ENCODE measurements at places on chromosomes 5 and 9. TPM values are rescaled to one million over a fixed set of nuclear protein-coding genes. Genes with fewer than 3 reads are reported as not detected.

Gene BARHL1
- total RNA-seq = not detected

Gene GPX8
- total RNA-seq = 133 TPM

Gene ZMYND19
- total RNA-seq = 18.0 TPM

Gene COL23A1
- not detected for total RNA-seq

Gene SCGB3A2
- not detected for total RNA-seq

Gene OR1Q1
- total RNA-seq = not detected

Gene PCDHGA5
- total RNA-seq = 1.9 TPM

Gene IFNA5
- under 0.01 TPM for total RNA-seq

Gene CETN3
- 7.1 TPM for total RNA-seq

Gene SPINK1
- total RNA-seq = 0.32 TPM

Gene MED7
- 9.0 TPM for total RNA-seq

Gene CD274
- 10.3 TPM for total RNA-seq

Gene SELENOP
- 15.5 TPM for total RNA-seq

GRCh38 chr9:129278391-129279237 lies 100.6 kb upstream of the IER5L start:
- DNase-seq = no peak

- no peak for DNase-seq
Measured at GRCh38 chr9:137797206-137798120, 80.1 kb upstream of the CACNA1B start.

- no peak for DNase-seq
Measured at GRCh38 chr5:169652057-169652456, 15.0 kb downstream of the DOCK2 start.

DNA sequence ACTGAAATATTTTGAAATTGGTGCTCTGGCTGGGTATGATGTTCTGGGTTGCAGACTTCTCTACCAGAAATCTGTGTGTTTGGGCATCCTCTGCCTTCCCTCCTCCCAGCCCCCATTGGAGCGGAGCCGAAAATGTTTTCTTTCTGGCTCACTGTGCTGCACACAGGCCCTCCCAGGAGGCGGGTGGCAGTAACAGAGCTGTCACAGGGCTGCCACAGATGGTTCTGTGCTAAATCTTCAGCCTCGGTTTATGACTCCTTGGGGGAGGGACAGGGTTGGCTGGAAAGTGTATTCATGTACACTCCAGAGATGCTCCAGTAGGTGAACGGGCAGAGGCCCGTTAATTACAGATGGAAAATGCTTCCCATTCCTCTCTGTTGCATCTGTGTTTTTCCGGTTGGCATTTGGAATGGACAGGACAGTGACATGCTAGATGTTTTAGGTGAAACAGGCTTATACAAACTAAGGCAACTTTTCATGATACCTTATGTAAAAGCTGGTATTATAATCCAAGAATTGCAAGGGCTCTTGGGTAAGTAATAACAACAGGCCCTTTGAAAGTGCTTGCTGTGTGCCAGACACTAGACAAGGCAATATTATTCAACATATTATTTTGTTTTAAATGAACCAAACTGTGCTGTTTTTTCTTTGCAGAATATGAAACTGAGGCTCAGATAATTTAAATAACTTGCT lies 180.2 kb downstream of the ADCY2 start:
- DNase-seq = no peak

DNA sequence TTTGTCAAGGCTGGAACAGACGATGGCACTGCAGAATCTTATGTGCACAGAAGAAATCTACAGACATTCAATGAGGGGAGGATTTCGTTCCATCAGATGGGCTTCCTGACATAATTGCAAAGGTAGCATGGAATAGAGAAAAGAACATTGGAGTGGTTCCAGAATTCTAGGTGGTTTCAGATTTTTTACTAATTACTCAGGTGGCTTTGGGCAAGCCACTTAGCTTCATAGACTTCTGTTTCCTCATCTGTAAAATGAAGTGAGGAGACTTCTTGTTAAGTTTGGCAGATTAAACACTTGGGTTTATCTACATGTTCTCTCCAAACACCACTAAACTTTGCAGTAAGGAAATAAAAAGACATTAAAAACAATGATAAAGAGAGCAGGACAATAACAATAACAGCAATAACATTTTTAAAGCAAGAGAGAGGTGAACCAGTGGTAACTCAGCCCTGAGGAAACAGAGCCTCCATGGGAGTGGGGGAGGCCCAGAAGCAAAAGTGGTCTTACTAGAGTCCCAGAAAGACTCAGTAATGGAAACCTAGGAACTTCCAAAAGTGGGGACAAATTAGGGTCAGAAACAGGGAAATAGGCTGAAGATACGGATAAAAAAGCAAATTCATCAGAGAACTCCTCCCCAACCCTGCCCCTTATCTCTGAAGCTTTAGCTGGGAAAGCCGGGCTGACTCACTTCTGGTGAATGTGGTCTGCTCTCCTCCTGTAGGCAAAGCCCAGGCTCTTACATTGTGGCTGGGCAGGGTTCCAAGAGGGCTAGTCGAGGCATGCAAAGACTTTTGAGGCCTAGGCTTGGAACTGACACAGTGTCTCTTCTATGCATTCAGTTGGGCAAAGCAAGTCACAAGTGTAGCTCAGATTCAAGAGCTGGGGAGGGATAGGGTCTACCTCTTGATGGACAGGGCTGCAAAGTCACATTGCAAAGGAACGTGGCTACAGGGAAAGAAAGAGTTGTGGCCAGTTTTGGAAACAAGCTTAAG lies 11.8 kb upstream of the ACTBL2 start:
- DNase-seq = peak; percentile 98

DNA sequence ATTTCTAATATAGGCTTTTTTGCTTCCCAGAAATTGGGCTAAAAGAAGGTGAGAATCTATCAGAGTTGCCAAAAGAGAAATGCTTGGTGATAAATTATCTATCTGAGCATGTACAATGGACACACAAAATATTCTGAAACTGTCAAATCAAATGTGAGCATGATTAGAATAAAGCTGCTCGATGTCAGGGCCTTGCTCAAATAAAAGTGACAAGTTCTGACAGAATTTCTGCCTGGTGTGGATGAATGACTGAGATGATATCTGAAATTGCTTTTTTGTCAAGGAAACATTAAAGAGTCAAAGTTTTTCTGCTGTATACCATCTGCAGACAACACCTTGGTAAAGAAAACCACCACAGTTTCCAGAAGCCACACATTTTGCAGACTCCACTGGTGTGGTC lies 128.8 kb downstream of the GABRG2 start:
- DNase-seq = no peak

DNA sequence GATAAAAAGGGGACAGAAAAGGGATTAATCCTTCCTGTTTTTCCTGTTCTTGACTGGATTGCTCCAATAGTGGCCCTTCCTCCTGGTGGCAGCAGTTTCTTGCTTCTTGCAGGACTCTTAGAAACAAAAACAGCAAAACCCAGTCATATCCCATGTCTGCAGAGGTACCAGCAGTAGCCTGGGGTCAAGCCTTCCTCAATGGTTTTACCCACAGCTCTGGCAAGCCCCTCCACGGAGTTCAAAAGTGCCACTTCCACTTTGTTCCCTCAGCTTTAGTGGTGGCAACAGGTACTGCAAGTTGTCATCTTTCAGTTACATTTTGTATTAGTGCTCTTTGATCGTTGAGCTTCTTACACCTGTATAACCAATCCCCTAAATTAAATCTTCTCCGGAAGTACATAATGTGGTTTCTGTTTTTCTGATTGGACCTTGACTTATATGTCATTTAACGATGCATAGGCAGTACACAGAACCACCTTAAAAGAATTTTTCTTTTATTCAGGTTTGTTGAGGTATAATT lies 8.7 kb upstream of the RANBP6 start:
- peak; percentile 7 for DNase-seq

- no peak for DNase-seq
Measured at GRCh38 chr5:108467563-108467962, 85.7 kb upstream of the FBXL17 start.

DNA sequence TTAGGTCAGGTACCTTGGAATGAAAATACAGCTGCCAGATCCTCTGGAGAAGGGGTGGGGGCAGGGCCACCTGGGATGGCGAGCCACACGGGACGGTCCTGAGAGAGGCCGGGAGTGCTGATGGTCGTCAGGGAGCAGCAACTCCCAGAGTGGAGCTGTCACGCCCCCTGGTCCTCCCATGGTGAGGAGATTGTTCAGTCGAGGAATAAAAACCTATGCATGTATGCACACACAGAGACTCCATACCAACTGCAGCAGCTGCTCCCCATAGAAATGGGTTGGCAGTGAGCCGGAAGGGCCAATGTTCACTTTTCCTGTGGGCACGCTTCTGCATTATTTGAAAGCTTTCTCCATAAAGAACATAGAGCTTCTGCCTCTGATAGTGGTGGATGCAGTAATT lies 45.2 kb upstream of the SEMA4D start:
- DNase-seq = no peak

- DNase-seq = no peak
Measured at GRCh38 chr9:33332011-33332410, 41.7 kb downstream of the NFX1 start.

DNA sequence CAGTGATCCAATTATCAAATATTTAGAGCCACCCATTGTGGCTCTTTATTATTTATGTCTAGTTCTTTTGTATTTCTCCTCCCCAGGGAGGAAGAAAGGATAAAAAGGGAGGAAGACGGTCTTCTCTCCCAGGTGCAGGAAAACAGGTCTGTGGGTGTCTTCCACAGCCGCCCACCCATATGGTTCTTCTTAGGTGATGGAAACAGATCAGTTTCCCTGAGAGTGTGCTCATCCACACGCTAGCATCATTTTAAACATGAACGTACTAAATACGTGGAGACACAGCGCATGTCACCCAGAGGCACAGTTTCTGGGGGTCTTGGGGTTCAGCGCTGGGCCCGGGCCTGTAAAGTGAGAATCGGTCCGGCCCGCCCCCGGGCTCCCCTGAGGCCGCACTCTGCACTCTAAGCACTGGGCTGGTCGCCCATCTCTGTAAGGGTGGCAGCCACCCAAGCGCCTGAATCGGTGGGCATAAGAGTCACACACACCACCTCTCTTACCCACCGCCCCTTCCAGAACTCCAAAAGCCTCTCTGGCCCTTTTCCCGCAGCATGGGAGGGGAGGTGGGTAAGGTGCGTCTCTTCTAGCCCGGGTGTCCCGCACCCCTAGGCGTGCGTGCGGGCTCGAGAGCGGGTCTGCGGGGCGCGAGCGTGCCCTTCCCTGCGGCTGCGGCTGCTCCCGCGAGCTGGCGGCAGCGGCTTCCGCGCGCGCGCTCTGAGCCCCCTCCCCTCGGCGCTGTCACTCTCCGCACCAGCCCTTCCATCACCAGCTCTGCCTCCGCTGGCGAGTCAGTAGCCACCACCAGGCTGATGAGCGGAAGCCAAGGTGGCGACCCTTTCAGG lies 1.3 kb downstream of the PTCH1 start:
- no peak for DNase-seq

GRCh38 chr9:15501179-15501578 lies 9.6 kb downstream of the PSIP1 start:
- DNase-seq = no peak

GRCh38 chr5:135491038-135491551 lies 38.9 kb upstream of the TIFAB start:
- DNase-seq = no peak

DNA sequence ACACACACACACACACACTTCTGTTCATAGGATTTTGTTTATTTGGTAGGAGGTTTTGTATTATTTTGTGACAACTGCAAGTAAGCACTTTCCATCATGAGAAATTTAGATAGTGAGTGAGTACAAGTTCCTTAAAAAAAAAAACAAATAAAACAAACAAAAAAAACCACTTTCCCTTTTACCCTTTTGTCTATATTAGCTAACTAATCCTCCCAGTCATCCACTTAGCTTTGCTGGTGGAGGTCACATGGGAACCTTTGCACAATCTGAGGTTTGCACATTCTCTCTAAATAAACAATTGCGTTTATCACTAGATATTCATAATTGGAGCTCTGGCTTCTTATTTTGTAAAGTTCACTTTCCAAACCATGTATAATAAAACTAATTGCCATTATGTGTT lies 6.8 kb downstream of the ITGA1 start:
- peak; percentile 79 for DNase-seq

- DNase-seq = no peak
Measured at GRCh38 chr5:54524704-54525103, 7.1 kb downstream of the SNX18 start.

GRCh38 chr5:72107901-72108201 lies 576 bp downstream of the MAP1B start:
- DNase-seq = peak; percentile 39

DNA sequence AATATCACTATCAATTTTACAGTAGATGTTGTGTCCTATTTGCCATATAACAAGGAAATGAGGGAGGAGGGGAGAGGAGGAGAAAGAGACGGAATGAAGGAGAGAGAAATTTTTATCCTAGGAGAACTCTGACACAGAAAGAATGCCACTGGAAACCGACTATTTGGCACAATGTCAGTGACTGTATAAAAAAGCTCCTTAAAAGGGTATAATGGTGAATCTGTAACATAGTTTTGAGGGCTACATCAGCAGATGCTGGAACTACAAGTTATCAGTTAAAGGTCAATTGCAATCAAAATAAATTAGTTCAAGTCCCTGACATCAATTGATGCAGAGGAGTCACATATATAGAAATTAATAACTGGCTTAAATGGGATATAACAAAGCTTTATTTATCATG lies 5.7 kb downstream of the EDIL3 start:
- no peak for DNase-seq

- DNase-seq = no peak
Measured at GRCh38 chr5:15748266-15748665, 248.3 kb downstream of the FBXL7 start.

GRCh38 chr5:175520321-175520720 lies 42.0 kb downstream of the SFXN1 start:
- no peak for DNase-seq

- no peak for DNase-seq
Measured at GRCh38 chr5:87081016-87081415, 186.7 kb upstream of the RASA1 start.

- DNase-seq = no peak
Measured at GRCh38 chr5:171743436-171744076, 42.1 kb upstream of the SMIM23 start.

- peak; percentile 65 for DNase-seq
Measured at GRCh38 chr5:6731465-6732237, 18.4 kb downstream of the TENT4A start.

DNA sequence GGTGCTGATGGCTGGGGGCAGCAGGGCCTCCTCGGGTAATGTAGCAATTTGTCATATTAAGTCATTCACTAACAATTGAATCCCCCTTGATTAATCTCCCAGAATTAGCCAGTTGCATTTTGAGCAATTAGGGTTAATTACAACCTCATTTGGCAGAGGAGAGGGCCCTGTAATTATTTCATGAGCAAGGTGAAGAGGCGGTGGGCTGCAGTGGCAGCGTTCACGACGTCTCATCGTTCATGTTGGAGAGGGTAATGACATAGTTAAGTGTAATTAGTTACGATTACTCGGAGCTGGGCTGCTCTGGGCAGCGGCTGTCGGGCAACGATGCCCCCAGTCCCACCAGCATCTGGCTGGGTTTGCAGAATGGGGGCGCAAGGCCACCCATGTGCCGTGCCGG lies 46.0 kb downstream of the NEK6 start:
- no peak for DNase-seq

DNA sequence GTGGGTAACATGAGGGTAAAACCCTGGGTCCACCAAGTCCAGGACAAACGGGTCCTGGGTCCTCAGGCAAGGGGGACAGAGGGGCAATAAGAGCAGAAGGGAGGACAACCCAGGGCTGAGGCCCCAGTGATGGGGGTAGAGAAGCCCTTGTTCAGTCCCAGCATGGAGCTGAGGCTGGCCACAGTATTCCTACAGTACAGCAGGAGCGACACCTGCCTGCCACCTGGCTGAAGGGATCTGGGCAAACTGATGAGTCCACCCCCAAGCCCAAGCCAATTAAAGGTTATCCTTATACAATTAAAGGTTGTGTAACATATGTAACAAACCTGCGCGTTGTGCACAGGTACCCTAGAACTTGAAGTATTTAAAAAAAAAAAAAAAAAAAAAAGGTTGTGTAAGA lies 97.7 kb upstream of the LRRTM2 start:
- no peak for DNase-seq

Data from fibroblast of villous mesenchyme (primary cell).